ENCODE measurements at places on chromosomes 11 and 22. TPM values are rescaled to one million over a fixed set of nuclear protein-coding genes. Genes with fewer than 3 reads are reported as not detected.

The PHLDA2 gene
- polyA plus RNA-seq = 67.4 TPM

- DNase-seq = no peak
Measured at GRCh38 chr11:2574553-2575535, 125.0 kb downstream of the KCNQ1OT1 start.

GRCh38 chr22:44412136-44412731 is 85.8 kb downstream of the RTL6 start:
- DNase-seq = no peak

The ABTB2 gene
- polyA plus RNA-seq = 14.3 TPM

- no peak for DNase-seq
Measured at GRCh38 chr11:56333156-56333555, 12.7 kb upstream of the OR8K1 start.

The OR10A2 gene
- 0.12 TPM for polyA plus RNA-seq

All from hepatocyte (in vitro differentiated cells).